ENCODE measurements at places on chromosomes 16 and 17.
A peak's percentile ranks its signal among the peaks of the same experiment; 100 is the strongest.

GRCh38 chr17:7293159-7293558, 1.3 kb downstream of the YBX2 start:
- peak; percentile 6 for DNase-seq

- DNase-seq = no peak
Observed at GRCh38 chr16:58842746-58843145, 108.6 kb upstream of the GOT2 start.

- DNase-seq = no peak
Observed at GRCh38 chr17:29837531-29837930, 92.5 kb downstream of the SSH2 start.

DNA sequence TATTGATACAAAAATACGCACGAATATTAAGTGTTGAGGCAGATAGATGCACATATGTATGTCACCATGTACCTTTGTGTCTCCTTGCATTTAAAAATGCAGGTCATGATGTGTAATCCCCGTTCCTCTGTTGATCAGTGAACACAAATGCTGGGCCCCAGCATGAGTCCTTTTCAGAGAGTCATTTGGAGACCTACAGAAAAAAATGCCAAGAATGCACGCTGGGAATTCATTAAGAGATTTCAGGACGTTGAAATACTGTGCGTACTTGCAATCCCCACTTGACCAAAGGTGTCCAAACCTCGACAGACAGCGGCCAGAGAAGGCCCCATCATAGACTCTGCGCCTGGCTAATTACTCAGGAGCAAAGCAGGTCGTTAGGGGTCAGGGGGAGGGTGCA, 496.0 kb downstream of the MAF start:
- no peak for DNase-seq

- peak; percentile 52 for DNase-seq
Observed at GRCh38 chr16:1678500-1679098, 520 bp downstream of the JPT2 start.

GRCh38 chr17:67523101-67523500, 146.0 kb downstream of the PITPNC1 start:
- DNase-seq = no peak

- no peak for DNase-seq
Observed at GRCh38 chr16:66479661-66480264, 52.7 kb downstream of the BEAN1 start.

DNA sequence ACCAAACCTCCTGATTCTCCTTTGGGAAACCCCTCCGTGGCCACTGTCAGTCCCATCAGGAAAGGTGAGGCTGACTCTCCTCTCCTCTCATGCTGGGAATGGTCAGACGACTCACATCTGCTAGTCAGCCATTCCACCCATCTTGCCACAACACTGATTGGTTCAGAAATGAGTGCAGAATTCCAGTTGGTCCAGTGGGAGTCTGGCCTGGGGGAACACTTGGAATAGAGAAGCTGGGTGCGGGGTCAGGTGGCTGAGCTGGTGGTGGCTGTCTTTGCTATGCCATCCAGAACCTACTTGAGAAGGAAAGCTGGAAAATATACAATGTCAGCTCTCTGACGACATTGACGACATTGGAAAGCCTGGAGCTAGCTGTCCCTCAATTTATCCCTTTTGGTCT, 23.6 kb upstream of the PLLP start:
- no peak for DNase-seq

DNA sequence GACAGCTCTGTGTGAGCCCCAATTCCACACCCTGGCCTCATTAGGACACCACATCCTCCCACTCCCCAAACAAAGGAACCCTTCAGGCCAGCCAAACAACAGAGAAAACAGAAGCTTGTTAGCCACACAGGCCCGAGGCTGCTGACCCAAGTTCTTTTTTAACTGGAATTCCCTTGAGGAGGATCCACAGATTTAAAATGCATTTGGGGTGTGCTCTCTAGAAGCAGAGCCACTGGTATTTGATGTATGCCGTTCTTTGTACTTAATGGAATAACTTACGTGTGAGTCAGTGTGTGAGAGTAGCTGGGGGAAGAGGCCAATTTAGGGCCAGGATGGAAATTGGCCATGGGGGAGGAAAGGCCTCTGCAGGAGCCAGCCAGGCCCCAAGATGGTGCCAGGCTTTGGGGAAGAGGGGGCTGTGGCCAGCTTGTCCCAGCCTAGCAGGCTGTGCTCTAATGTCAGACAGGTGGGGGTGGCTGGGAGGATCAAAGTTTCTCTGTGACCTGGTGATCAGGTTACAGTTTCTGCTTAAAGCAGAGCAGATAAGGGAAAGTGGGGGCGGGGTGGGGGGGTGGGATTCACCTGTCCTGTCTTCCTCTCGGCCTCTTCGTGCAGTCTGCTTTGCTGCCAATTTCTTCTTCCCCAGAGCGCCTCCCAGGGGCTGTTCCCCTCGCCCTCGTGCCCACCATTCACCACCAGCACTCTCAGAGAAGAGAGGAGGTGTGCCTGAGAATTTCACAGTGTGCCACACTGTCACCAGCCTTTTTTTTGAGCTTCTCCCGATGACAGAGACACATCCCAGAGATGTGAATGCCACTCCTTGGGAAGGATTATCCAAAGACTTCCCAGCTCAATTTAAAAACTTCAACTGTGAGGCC, 50.8 kb downstream of the TOM1L2 start:
- peak; percentile 80 for DNase-seq

DNA sequence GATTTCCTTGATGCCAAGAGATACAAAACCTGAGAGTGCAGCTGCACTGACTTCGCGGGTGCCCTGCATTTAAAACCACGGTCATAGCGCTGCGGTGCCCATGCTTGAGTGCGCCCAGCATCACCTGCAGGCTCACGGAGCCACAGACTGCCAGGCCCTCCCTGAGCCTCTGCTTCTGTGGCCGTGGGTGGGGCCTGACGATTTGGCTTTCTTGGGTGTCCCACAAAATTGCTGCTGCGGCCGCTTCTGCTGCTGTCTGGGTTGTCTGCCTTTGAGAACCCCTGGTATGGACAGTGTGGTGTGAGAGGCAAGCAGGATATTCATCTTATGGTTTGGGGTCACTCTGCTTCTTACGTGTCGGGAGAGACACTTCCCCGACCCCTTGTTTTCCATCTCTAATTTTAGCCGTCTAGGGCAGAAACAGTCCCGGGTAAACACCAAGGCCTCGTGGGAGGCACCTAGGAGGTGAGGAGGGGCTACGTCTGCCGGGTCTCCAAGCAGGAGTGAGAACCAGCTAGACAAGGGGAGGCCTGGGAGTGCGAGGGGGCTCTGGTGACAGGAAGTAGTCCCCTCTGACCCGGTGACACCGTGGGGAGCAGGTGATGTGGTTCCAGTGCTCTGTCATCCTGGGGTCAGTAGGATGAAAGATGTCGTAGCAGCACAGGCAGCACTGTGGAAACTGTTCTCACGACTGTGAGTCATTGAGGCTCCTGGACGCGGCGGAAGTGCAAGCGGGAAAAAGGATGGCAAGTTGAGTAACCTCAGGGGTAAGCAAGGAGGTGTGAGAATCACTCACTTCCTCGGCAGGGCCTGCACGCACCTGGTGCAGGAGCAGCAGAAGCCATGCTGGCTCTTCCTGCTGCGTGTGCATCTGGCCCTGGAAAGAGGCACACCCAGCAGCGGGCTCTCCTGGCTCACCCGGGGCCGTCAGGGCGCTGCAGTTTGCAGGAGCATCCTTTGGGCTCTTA, 176.3 kb downstream of the RPTOR start:
- no peak for DNase-seq

GRCh38 chr16:69465083-69465721, 40.8 kb downstream of the CYB5B start:
- no peak for DNase-seq

DNA sequence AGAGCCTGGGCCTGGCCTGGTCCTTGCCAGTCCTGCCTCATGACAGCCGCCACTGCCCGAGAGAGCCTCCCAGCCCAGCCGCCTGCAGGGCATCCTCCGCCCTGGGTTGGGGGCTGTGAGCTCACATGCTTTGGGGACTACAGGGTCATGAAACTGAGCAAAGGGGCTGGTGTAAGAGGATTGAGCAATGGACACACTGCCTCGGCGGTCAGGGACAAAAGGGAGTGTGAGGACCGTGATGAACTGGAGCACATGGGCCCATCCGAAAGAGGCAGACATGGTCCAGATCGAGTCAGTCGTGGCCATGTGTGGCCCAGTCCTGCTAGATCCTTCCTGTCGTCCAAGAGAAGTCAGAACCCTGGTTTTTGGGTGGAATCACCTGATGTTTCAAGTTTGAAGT, 52.3 kb downstream of the GSG1L start:
- no peak for DNase-seq

DNA sequence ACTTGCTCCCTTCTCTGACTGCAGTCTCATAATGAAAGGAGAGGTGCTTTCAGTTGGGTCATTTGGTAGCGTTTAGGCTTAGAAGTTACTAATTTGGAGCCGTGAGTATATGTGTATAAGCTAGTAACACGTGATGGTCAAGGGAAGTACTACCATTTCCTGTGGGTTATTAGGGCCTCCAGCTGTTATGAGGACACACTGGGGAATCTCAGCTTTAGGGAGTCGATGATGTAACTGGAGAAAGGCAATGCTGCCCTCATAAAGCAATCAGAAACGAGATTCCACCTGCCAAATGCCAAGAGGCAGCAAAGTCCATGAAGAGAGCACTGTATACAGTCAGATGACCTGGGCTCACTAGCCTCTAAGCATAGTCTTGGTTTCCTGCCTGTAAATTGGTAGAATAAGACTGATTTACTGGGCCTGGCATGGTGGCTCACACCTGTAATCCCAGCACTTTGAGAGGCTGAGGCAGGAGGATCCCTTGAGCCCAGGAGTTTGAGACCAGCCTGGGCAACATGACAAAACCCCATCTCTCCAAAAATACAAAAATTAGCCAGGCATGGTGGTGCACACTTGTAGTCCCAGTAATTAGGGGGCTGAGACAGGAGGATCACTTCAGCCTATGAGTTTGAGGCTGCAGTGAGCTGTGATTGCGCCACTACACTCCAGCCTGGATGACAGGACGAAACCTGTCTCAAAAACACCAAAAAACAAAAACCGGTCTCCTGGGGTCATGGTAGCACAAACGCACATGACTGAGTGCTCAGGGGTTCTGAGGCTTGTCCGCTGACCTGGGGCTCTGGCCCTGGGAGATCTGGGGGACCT, 53.0 kb downstream of the SF3B3 start:
- DNase-seq = peak; percentile 54

Measured in AG08396 (cell line).